Muscle of leg (tissue), 16 donors: ENCODE measurements at places on chromosomes 2 and 18.

GRCh38 chr2:134590679-134591078, 128.1 kb downstream of the TMEM163 start:
- DNase-seq, result no peak

DNA sequence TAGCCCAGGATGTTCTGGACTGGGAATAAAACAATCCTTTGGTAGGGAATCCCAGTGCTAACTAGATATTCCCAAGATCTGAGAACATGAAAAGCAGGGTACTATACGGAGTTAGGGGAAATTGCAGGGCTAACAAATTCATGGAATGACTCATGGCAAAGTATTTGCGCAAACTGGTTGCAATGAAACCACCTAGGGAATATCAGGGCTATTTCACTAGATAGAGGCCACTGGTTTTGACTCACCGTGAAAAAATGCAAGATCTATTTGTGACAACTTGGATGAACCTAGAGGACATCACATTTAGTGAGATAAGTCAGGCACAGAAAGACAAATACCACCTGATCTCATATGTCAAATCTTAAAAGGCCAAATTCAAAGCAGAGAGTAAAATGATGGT, 233.3 kb downstream of the MBD2 start:
- DNase-seq, result no peak

GRCh38 chr2:189927823-189928222, 134.7 kb downstream of the MSTN start:
- DNase-seq, result no peak

GRCh38 chr18:57447154-57447621, 12.0 kb downstream of the ONECUT2 start:
- peak; percentile 54 for DNase-seq

DNA sequence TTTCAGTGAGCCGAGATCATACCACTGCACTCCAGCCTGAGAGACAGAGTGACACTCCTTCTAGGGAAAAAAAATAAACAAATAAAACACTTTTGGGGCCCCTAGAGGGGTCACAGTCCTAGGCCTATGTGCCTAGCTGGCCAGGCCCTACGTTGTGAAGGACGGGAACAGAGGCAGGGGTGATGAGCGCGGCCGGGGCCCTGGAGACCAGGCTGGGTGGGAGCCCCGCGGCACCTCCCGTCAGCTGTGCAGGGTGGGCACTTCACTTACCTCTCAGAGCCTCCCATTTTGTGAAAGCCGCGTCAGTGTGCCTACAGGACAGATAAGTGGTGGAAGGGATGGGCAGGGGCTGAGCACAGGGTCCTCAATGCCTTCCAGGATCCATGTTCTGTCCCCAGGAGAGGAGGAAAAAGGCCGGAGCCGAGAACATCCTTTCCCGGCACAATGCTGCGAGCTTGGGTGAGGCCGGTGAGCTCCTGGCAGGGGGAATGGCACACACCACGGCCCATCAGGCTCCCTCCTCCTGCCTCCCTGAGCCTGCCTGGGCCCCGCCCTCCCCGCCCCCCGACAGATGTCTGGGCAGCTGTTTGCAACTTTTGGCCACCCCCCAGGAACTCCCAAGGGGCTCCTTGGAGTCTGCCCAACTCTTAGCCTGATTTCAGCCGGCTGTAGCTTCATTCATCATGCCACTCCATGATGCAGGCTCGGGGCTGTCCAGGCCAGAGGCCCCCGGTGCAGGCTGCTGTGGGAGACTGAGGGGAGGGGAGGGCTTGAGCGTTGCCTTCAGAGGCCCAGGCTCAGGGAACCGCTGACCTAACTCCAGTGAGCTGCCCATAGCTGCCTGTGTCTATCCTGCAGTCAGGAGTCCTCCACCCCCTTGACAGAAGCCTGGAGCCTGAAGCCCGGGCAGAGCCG, 196.5 kb downstream of the TFCP2L1 start:
- peak; percentile 86 for DNase-seq

- no peak for DNase-seq
These were observed 155.9 kb upstream of the RASGRP3 start for GRCh38 chr2:33320573-33320972.
